T-helper 17 cell (primary cell): ENCODE measurements at places on chromosomes 12 and 14. TPM values are rescaled to one million over a fixed set of nuclear protein-coding genes. Genes with fewer than 3 reads are reported as not detected.

DNA sequence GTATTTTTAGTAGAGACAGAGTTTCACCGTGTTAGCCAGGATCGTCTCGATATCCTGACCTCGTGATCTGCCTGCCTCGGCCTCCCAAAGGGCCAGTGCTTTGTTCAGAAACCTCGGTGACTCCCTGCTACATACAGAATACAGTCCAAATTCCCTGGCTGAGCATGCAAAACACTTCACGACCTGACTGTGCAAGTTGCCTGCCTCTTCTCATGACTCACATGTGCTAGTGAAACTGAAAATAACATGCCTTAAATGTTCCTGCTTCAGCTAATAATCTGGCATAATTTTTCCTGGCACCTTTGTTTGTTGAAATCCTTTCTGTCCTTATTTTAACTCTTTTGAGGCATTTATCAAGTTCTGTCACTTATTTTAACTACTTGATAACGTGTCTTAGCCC is 8.2 kb downstream of the DMAC2L start:
- no peak for DNase-seq

DNA sequence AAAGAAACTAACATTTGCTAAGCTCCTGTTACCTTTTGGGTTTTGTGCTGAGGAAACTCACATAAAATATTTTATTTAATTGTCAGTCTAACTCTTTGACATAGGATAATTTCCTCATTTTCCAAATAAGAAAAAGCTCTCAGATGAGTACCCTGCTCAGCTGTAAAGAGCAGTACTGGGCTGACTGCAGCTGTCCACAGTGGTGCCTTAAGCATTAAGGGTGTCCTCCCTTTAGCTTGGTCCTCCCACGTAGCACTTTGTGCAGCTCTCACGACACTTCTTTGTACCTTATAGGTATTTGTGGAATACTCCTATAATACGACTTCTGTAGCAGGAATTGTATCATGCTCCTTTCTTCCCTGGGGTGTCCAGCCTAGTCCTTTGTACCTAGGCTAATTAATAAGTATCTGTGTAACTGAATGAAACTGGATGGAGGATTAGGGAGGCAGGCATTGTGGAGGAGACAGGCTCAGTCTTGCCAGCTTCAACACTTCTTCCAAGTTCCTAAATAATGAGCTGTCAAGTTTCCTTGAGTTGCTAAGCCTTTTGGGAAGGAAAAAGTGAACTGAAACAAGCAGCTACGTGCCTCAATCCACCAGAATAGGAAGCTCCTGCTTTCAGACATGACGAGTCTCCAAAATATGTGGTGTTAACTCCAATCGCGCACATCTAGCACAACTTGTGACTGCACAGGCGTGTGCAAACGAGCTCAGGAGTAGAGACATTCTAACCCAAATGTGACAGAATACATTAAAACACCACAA is 123.0 kb downstream of the SLC38A4 start:
- DNase-seq, result no peak

DNA sequence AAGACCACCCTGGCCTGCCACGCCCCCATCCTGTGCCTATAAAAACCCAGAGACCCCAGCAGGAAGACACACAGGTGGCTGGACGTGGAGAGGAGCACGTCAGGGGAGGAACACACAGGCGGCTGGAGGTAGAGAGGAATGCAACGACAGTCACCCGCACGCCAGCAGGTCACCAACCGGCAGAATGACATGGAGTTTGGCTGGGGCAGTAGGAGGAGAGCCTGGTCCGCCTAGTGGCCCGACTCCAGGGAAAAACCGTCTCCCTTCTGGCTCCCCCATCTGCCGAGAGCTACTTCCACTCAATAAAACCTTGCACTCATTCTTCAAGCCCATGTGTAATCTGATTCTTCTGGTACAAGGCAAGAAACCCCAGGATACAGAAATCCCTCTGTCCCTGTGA is 62.7 kb upstream of the KCNH3 start:
- DNase-seq, result no peak

GRCh38 chr12:124365726-124366430 is 71.0 kb downstream of the RFLNA start:
- no peak for DNase-seq

DNA sequence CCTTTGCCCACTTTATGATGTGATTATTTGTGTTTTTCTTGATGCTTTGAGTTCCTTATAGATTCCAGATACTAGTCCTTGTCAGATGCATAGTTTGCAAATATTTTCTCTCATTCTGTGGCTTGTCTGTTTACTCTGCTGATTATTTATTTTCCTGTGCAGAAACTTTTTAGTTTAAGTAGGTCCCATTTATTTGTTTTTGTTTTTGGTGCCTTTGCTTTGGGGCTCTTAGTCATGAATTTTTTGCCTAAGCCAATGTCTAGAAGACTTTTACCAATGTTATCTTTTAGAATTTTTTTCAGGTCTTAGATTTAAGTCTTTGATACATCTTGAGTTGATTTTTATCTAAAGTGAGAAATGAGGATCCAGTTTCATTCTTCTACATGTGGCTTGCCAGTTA is 667.3 kb downstream of the SLC16A7 start:
- DNase-seq, result no peak

DNA sequence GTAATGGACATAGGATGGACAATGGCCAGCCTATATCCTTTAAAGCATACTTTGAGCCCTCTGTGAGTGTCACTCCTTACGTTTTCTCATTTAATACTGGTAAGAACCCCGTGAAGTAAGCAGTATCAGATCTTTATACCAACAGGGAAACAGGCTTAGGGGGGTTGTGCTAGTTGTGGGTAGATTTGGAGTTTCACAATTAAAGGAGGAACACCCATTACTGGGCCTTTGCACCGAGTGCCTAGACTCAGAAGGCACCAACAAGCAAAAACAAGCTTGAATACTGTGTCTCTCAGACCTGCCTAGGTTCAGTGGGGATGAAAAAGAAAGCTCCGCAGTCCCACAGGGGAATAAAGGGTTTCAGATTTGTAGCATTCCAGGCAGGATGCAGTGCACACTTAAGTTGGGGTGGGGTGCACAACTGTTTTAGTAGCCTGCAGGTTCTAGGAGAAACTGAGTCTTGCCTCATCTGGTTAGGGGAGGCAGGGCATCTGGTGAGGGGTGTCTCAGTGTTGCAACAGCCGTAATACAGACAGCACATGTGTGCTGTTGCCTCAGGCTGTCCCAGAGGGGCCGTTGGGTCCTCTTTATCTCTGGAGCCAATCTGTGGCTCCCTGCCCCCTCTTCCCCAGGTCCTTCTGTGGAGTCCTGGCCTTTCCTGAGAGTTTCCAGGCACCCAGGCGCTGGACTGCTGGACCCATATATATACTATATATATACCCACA is 51.2 kb downstream of the IRAK3 start:
- DNase-seq, result no peak

DNA sequence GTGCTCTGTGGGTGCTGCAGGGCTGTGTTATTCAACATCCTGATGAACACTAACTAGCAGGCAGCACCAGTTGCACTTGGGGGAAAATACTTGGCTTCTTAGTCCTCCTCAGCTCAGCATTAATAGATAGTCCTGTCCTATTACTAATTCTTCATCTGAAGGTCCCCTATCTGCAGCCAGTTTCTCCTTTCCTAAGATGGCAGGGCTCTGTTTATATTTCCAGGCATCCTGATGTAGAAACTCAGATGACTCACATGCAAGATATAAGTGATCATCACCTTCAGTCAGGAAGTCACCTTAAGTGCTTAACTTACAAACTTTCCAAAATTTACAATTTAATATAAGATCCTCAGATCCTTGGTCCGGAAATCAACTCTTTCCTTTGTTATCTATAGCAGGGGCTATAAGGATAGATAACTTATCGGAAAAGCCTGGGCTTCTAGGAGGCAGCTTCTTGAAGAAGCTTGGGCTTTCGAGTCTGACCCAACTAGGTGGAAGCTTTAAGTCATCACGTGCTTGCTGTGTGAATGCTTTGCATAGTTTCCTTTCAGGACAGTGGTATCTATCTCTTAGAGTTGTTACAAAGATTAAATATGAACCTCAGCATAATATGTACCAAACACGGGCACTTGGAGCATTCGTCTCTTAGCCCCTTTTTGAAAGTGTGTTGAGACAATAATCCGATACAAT is 181.0 kb upstream of the GRIP1 start:
- DNase-seq, result no peak

- DNase-seq, result no peak
These were observed 5.0 kb downstream of the STRAP start for GRCh38 chr12:15887043-15887817.

GRCh38 chr12:128365651-128366231 is 98.8 kb downstream of the TMEM132C start:
- DNase-seq, result no peak

DNA sequence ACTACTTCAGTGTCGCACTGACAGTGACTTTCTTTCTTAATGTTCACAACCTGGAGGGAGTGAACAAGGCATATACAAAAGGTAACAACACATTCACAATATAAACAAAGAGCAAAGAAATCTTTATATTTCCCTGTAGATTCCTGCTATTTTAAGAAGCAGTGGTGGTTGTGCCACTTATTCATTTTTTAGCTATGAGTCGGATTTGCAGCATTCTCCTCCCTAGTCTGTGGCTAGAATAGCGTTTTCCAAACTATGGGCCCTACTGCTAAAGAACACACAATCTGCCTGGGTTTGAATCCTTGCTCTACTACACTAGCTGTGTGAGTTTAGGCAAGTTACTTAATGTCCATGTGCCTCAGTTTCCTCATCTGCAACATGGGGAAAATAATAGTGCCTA is 18.6 kb upstream of the MDM1 start:
- no peak for DNase-seq

GRCh38 chr12:57810450-57810849 is 8.1 kb downstream of the AVIL start:
- no peak for DNase-seq

Gene GALNT8
- total RNA-seq, result 1.4 TPM

Gene OR11H7
- not detected for total RNA-seq

Gene CISTR
- not detected for total RNA-seq

Gene OS9
- total RNA-seq, result 138 TPM

Gene TMTC1
- total RNA-seq, result 0.40 TPM

Gene SMCO2
- not detected for total RNA-seq

Gene AVPR1A
- 5.5 TPM for total RNA-seq

Gene ASIC1
- total RNA-seq, result 1.1 TPM
